ENCODE measurements at places on chromosomes 7 and 10.

DNA sequence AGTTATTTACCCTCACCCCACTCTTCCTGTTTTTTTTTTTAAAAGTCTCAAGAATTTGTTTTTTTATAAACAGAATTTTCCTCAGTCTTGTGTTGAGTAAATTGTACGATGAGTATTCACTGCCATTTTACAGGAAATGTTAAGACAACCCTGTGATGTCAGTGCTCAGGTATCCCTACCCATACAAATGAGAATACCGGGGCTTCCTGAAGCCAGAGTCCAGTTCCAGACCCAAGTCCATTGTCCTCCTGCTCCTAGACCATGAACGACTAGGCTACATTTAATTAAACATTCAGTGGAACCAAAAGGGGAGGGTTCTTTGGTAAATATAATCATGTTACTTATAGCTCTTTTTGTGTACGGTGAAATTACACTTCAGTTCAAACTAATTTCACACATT lies 79.2 kb downstream of the GNAI1 start:
- DNase-seq: no peak

DNA sequence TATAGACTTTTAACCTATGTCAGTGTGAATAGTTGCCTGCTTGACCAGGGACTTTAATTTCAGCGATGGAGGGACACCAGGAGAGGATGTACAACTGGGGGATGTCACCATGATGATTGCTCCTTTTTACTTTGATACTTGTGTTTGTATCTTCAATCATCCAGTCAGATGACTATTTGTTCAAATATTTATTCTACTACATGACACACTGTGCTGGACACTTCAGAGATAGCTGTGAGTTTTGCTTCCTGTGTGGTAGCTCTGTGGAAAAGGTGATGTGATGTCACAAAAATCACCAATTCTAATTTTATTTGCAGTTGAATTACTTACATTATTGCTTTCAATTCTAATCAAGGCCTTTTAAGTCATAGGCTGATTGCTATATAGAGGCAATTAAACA lies 62.7 kb upstream of the CREB5 start:
- no peak for DNase-seq

- no peak for DNase-seq
Measured at GRCh38 chr7:17516771-17517170, 218.3 kb downstream of the AHR start.

DNA sequence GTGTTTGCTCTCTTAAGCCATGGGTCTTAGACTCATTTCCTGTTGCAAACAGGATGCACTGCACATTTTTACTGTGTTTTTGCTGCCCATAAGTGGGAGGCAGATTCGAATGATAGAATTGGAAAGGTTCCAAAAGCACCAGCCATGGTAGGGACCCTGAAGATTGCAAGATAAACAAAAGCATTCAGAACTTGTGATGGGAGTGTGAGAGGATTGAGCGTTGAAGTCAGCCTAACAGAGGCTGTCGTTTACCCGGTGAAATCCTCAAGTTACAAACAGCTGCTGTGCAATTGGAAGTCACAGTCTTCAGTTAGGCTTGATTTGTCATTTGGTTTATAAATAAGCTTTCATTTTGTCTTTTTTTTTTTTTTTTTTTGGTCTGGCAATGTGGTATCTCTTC lies 192.7 kb upstream of the MKI67 start:
- no peak for DNase-seq

GRCh38 chr7:105622106-105622731 lies 40.9 kb upstream of the EFCAB10 start:
- DNase-seq: no peak

DNA sequence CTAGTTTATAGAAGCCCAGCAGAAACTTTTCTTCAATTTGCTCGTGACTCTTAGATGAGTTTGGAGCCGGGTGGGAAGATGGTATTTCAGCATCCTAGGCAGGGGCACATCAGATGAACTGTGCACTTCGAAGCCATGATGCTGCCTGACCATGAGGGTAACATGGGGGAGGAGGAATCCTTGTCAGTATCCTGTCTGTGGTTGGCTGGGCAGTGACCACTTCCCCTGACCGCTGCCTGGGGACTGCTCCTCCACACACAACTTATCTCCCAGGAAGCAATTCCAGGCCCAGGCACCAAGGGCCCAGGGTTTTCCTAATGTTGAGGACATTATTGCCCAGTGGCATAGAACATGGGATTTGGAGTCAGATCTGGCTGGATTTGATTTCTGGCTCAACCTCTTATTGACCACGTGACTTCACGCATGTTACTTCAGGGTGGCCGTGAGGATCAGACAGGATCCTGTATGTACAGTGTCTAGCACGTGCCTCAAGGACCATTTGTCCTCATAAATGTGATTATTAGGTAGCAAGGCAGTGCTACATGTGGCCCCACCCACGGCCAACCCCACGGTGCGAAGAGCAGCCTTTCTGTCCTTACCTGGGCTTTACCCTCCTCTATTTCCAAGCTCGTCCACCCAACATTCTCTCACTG lies 65.2 kb downstream of the PTPRE start:
- DNase-seq: no peak

GRCh38 chr7:151665368-151665767 lies 145.7 kb upstream of the RHEB start:
- no peak for DNase-seq

GRCh38 chr7:85014936-85015660 lies 171.8 kb downstream of the SEMA3D start:
- no peak for DNase-seq

- no peak for DNase-seq
Measured at GRCh38 chr7:2029211-2029905, 203.4 kb downstream of the MAD1L1 start.

All from stimulated activated CD8-positive, alpha-beta memory T cell treated with anti-CD3 and anti-CD28 coated beads, Interleukin-12 subunit alpha, Interleukin-12 subunit beta, amount 100 ng/mL, for 1 hour (primary cell).